ENCODE measurements at places on chromosomes 6 and 20. TPM values are rescaled to one million over a fixed set of nuclear protein-coding genes. Genes with fewer than 3 reads are reported as not detected.

Gene CBFA2T2
- 34.9 TPM for total RNA-seq

Gene CST7
- 3.7 TPM for total RNA-seq

Gene IL17F
- not detected for total RNA-seq

Gene GTF2H4
- 16.7 TPM for total RNA-seq

Gene SLC32A1
- total RNA-seq, result not detected

Gene GPSM3
- 16.2 TPM for total RNA-seq

Gene COL9A1
- total RNA-seq, result 1.7 TPM

Gene BCAS1
- 2.7 TPM for total RNA-seq

Gene RAMACL
- total RNA-seq, result 2.2 TPM

Gene FAM184A
- 3.4 TPM for total RNA-seq
